ENCODE measurements at places on chromosomes 2 and 18. TPM values are rescaled to one million over a fixed set of nuclear protein-coding genes. Genes with fewer than 3 reads are reported as not detected.

CNTNAP5 gene
- total RNA-seq = not detected

CCBE1 gene
- 2.0 TPM for total RNA-seq

GRCh38 chr18:50014606-50015005, 180.3 kb downstream of the MYO5B start:
- H3K36me3 ChIP-seq = no peaks in the 10 kb centered on the region
- no peaks in the 10 kb centered on the region for H3K27me3 ChIP-seq
- no peak overlapping the region for H3K27ac ChIP-seq
- peaks cover 7% of the 10 kb centered on the region for H3K4me1 ChIP-seq
- DNase-seq = no peak
- no peak overlapping the region for H3K4me3 ChIP-seq

DNA sequence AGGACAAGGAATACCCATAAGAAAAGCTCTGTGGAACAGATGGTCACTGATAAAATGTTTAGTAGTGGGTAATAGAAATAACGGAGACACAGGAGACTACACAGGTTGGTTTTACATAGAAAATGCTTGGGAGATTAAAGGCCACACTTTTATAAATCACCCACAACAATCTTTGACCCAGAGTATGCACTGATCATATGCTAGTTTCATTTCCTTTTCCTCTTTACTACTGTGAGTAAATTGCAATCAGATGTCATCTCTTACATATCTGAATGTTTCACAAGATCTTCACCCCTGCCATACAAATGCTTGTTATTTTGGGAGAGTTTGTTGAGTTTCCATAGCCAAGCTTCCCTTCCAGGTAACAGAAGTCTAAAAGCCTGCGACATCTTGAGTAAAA, 978.4 kb upstream of the KLHL29 start:
- no peaks in the 10 kb centered on the region for H3K4me1 ChIP-seq
- H3K27me3 ChIP-seq = no peaks in the 10 kb centered on the region
- DNase-seq = no peak
- no peak overlapping the region for H3K27ac ChIP-seq
- no peak overlapping the region for H3K4me3 ChIP-seq
- H3K36me3 ChIP-seq = no peaks in the 10 kb centered on the region

ABI2 gene
- 17.1 TPM for total RNA-seq

GRCh38 chr2:85131116-85131515, 2.1 kb upstream of the TCF7L1 start:
- no peaks in the 10 kb centered on the region for H3K36me3 ChIP-seq
- H3K4me1 ChIP-seq = peaks cover 10% of the 10 kb centered on the region
- H3K27ac ChIP-seq = no peak overlapping the region
- peaks cover 34% of the 10 kb centered on the region for H3K27me3 ChIP-seq

RMND5A gene
- total RNA-seq = 111 TPM

CD8B2 gene
- total RNA-seq = not detected

ZNF521 gene
- 16.5 TPM for total RNA-seq

- H3K27ac ChIP-seq = no peak overlapping the region
- no peak overlapping the region for H3K4me3 ChIP-seq
- no peaks in the 10 kb centered on the region for H3K27me3 ChIP-seq
- H3K4me1 ChIP-seq = no peaks in the 10 kb centered on the region
Observed at GRCh38 chr2:200300638-200301314, 5.7 kb upstream of the SPATS2L start.

NOSTRIN gene
- 50.8 TPM for total RNA-seq

DNA sequence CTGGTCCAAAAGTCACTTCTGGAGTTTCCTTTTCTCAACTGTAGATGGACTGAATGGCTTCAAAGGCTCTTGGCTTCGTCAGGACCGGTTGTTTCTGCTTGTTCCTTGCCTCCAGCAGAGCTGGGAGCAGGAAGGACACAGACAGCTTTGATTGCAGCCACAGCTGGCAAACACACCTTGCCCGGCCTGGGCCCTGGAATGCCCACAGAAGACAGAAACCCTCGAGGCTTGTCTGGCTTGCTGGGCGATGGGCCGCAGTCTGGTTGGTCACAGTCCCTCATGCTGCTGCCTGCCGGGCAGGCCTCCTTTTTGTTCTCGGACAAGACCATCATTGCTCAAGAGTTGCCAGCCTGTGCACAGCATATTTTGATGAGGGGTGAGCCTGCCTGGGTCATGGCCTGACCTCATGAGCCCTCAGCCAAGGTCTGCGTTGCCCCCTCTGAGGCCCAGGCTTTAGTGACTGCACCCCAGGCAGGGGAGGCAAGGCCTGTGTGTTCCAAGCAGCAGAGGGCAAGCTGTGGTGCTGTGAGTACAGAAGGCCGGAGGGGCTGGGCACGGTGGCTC, 37.8 kb downstream of the ATP6V1C2 start:
- H3K4me1 ChIP-seq = no peaks in the 10 kb centered on the region
- no peak overlapping the region for H3K27ac ChIP-seq
- H3K4me3 ChIP-seq = no peak overlapping the region
- DNase-seq = no peak

ARL4C gene
- 4.6 TPM for total RNA-seq

GRCh38 chr2:127012868-127013267, 94.1 kb downstream of the BIN1 start:
- no peak overlapping the region for H3K4me3 ChIP-seq
- H3K27ac ChIP-seq = no peak overlapping the region
- no peaks in the 10 kb centered on the region for H3K27me3 ChIP-seq

CIB4 gene
- not detected for total RNA-seq
